ENCODE measurements at places on chromosomes 7 and 10.

DNA sequence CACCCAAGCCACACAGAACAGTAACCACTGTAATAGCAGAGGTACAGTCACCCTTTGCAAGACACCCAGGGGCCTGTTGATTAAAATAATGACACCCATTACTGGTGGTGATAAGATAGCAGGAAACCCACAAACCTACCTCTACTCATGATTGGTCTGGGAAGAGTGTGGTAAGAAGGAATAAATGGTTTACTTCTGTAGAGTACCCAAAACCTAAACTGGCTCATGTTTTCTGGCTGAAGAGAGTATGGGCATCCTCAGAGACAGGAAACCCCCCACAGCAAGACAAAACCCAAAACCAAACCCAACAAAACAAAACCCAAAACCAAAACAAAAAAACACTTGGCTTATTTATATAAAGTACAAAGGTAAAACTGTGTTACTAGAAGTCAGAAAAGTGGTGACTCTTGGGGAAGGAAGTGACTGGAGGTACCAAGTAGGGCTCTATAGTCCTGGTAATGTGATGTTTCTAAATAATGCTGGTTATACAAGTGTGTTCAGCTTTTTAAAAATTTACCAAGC lies 15.5 kb upstream of the DNAJB12 start:
- DNase-seq, result no peak

- no peak for DNase-seq
Observed at GRCh38 chr7:30502470-30503251, 2.0 kb downstream of the GGCT start.

DNA sequence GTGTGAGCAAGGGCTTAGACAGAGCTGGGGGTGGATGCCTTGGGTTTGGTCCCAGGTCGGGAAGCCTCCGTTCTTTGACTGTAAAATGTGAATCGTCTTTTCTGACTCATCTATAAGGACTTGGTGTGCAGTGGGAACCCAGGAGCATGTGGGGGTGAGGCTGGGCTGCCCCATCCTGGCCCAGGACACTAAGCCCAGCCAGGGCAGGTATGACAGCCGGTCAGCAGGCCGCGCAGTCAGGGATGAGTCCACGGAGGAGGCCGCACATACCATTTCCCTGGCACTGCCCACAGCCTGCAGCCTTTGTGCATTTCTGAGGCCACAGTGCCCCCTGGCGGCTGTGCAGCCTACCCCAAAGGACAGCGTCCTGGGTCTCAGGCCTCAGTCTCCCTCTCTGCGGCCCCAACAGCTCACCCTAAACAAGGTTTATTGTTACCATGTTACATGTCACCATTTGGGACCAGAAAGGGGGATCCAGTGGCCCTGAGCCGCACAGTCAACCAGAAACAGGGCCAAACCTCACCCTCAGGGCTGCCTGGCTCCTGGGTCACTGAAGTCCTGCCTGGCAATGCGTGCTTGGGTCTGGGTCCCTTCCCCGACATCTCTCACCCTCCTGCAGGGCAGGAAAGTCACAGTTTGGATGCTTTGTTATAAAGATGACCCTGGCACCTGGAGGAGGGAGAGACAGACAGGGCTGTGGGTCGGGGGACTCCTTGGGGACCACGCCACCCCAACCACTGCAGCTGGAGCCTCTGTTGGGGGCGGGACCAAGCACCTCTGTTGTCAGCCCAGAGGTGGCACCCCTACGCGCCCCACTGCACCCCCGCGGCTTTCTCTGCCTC lies 14.4 kb upstream of the SH2B2 start:
- peak; percentile 80 for DNase-seq

- no peak for DNase-seq
Observed at GRCh38 chr7:96508371-96508770, 186.5 kb upstream of the SLC25A13 start.

GRCh38 chr10:91635401-91636400 lies 2.8 kb upstream of the PPP1R3C start:
- DNase-seq, result peak; percentile 36

DNA sequence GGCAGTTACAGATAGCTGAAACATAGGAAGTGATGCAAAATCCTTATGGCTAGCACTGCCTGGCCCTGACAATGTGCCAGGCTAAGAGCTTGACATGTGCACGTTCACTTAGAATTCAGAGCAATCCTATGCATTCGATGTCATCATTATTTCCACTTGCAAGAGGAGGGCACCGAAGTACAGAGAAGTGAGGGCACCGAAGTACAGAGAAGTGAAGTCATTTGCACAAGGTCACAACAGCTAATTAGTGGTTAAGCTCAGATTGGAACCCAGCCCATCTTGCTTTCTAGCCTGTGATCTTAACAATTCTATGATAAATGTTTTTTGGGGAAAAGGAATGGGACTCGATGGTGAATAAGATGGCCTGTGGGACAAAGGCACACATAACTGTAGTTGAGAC lies 73.4 kb downstream of the ARHGAP22 start:
- DNase-seq, result no peak

- no peak for DNase-seq
Observed at GRCh38 chr10:32004161-32004591, 52.0 kb downstream of the KIF5B start.

GRCh38 chr10:51875610-51876009 lies 176.2 kb upstream of the CSTF2T start:
- no peak for DNase-seq

DNA sequence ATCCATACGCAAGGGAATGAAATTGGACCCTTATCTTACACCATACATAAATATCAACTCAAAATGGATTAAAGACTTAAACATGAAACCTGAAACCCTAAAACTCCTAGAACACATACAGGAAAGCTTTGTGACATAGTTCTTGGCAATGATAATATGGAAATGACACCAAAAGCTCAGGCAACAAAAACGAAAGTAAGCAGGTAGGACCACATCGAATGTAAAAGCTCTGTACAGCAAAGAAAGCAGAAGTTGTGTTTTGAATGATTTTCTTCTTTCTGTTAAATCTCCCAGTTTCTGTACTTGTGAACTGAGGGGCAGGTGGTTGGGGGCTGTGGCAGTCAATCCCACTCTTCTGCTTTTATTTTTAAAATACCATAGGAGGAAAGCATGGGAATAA lies 368.4 kb upstream of the PODXL start:
- DNase-seq, result no peak

DNA sequence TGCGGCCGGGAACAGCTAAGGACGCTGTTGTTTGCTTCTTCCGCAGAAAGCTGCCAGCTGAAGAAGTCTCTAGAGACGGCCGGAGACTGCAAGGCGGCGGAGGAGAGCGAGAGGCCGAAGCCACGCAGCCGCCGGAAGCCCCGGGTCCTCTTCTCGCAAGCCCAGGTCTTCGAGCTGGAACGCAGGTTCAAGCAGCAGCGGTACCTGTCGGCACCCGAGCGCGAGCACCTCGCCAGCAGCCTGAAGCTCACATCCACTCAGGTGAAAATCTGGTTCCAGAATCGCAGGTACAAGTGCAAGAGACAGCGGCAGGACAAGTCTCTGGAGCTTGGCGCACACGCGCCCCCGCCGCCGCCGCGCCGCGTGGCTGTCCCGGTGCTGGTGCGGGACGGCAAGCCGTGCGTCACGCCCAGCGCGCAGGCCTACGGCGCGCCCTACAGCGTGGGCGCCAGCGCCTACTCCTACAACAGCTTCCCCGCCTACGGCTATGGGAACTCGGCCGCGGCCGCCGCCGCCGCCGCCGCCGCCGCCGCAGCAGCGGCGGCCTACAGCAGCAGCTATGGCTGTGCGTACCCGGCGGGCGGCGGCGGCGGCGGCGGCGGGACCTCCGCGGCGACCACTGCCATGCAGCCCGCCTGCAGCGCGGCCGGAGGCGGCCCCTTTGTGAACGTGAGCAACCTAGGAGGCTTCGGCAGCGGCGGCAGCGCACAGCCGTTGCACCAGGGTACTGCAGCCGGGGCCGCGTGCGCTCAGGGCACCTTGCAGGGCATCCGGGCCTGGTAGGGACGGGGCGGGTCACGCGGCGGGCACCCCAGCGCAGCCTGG lies 2.4 kb downstream of the NKX2-3 start:
- DNase-seq, result no peak

DNA sequence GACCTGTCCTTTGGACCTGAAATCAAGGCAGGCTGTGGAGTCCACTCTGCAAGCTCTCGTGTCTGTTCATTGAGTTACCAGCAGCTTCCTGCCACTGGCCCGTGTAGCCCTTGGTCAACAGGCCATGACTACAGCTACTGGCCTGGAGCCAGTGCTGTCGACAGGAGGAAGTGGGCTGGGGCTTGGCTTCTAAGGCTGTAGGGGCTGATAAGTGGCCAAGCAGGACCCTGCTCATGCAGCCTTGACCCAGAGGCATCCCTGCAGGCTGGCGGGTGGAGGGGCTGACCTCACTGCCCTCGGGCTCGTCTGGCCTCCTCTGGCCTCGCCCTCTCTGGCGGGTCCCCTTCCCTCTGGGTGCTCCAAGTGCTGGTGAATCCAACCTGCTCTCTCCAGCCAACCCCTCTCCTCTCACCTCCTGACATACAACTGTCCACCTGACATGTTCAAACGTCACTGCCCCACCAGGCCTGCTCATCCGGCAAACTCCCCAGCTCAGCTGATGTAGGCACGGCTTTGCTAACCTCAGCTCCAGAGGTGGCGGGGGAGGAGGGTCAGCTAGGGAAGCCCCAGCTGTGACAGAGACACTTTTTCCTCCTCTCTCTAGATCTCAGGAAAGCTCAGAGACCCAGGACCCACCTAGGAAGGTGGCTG lies 188.6 kb upstream of the LYZL2 start:
- no peak for DNase-seq

- DNase-seq, result no peak
Observed at GRCh38 chr7:55061726-55062499, 43.1 kb downstream of the EGFR start.
